ENCODE measurements at places on chromosomes 12 and 14.
A peak's percentile ranks its signal among the peaks of the same experiment; 100 is the strongest.

DNA sequence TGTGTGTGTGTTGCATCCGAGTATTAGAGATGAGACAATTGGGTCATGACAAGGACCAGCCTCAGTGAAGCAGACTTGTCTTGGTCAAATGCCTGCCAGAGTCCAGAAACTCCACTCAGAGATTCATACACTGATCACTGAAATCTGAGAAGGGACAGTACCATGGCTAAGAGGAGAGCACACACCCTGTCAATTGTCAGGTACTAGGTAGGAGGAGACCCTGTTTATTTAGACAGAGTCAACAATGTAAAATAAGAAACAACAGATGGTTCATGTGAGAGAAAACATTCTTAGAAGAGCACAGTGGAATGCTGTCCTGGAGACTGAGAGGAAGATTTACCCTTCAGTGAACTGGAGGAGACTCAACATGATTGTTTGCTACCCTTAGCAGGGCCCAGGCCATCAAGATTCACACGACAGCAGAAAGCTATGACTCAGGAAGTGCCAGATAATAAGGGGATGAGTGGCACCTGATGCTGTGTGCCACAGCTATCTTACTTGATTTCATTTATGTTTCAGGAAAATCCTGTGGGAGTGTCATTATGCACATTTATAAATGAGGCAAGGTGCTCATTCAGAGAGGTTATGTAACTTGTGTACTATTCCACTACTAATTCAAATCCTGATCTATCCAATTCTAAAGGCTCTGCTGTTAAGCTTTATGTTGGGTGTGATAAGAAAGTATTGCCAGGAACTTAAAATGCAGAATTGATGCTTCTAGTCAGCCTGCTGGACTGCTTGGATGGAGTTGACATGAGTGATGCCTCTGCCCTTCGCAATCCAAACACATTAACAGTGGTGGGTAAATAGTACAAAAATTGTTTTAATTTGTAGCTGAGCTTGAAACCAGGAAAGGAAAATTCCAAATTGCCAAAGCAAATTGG, 136.6 kb upstream of the NEDD1 start:
- peak; percentile 8 for DNase-seq

DNA sequence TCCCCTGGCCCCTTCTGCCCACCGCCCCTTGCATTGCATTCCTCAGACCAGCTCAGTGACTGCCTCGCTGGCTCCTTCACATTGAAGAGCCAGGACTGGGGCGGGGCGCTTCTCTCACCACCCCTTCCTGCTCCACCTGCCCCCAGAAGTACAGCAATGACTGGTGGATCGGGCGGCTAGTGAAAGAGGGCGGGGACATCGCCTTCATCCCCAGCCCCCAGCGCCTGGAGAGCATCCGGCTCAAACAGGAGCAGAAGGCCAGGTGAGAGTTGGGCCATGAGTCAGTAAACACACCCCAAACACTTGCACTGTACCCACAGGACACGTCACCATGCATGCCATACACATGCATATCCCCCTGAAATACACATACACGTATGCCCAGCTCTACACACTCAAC, 5.8 kb downstream of the CACNB3 start:
- no peak for DNase-seq

GRCh38 chr14:42550310-42550709, 943.6 kb downstream of the LRFN5 start:
- DNase-seq = no peak

DNA sequence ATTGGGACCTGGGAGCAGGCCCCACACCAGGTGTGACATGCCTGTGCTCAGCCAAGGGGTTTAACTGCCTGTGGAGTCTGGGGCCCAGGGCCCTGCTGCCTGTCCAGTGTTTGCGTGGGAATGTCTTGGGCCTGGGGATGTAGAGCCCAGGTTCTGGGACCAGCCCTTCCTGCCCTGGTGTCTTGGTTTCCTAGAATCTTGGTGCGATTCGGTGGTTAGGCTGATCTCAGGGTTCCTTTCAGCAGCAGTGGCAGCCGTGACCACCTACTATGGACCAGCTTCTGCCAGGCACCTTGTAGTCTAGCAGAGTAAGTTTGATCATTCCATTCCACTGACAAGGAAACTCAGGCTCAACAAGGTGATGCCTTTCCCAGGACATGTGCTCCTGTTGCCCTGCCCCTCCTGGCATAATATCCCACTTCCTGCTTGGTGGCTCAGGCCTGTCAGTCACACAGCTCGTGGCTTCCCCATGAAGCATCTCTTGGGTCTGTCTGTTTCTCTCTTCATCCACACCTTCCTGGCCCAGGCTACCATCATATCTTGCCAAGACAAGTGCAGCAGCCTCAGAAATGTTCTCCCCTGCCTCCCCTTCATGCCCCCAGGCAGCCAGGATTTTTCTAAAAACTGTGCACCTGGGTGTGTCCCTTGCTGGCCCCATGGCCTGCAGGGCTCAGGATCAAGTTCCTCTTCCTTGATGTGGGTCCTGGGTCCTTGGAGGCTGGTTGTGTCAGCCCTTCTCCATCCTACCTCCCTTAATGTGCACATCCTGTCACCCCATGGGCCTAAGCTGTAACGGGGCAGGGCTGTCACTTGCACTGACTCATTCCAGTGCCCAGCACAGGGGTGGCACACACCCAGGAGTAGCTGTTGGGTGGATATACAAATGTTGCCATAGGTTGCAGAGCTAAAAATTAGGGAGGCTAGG, 101.6 kb downstream of the SLC25A47 start:
- DNase-seq = no peak

DNA sequence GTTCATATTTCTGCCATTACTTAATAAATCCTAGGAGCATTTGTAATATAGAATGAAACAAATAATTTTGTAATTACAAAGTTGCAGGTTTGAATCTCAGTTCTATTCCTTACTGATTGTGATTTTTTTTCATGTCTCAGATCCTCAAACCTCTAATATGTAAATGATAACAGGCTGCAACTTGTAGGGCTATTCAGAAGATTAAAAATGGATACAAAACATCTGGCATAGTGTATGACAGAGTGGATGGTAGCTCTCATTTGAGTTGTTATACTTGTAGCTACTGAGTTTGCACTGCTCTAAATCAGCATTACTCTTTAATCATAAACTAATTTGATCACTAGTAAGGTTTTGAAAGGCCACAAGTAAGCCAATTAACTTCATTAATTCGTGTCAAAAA, 406.3 kb upstream of the MGAT4C start:
- no peak for DNase-seq

- no peak for DNase-seq
These were observed 8.7 kb downstream of the TMEM119 start for GRCh38 chr12:108589028-108589839.

- DNase-seq = no peak
These were observed 6.7 kb upstream of the CLEC7A start for GRCh38 chr12:10136637-10137205.

- no peak for DNase-seq
These were observed 81.9 kb upstream of the CCND2 start for GRCh38 chr12:4191642-4192041.

DNA sequence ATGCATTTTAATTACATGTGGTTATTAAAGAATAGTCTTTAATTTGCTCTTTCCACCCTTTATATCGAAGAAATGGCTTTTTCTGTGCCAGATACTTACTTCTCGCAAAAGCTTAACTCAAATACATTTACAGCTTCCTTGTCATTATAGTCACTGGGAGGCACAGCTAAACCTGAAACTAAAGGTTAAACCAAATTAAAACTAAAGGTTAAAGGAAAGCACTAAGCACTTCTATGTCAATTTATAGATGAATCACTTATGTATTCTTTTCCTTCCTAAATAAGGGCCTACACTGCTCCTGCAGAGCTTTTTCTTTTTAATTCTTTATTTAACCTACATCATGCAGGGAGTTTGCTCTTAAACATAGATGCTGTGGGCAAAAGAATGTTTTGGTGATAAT, 9.1 kb downstream of the C14orf93 start:
- DNase-seq = no peak

DNA sequence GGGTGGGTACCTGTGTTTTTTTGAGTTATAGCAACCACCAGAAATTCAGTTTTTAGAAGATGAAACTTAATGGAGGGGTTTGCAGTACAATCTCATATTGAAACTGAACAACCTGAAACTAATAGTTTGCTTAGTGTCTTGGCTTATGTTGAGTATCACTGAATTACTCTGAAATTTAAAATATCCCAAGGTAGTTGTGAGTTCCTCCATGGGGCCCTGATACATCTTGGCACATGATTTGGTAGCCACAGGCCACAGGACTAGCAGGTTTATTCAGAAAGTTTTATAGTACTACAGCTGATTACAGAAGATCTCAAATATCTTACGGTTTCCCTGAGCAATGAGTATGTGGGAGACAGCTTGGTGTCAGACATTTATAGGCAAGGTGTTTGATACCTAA, 10.4 kb downstream of the PTGES3 start:
- no peak for DNase-seq

- peak; percentile 20 for DNase-seq
These were observed 718 bp downstream of the CCDC92 start for GRCh38 chr12:123971770-123972456.

DNA sequence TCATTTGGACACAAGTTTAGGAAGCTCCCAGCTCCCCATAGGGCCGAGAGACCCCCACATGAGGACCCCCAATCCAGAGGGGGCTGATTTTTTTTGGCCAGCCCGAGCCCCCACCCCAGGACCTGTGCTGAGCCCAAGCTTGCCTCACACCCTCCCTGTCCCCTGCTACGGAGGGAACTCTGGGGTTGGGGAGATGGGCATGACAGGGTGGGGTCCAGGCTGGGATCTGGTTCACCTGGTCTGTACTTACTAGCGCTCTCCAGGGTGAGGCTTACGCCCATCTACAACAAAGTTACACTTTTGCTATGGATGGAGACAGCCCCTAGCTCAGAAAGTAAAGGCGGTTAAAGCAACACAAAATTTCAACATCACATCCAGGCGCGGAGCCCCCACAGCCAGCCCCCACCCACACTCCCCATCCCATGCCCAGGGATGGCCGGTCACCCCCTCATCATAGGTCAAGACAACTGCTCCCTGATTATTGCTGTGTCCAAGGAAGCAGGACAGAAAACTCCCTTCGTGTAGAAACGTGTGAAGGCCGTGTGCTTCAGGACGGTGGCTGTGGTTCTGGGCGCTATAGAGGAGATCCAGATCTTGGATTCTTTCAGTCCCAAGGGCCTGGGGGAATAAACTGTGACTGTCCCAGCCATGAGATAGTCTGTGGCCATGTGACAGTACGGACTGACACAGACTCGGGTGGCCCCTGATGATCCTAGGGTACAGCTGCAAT, 10.7 kb downstream of the SLC25A29 start:
- DNase-seq = no peak

GRCh38 chr12:127942981-127943380, 324.0 kb upstream of the TMEM132C start:
- no peak for DNase-seq

DNA sequence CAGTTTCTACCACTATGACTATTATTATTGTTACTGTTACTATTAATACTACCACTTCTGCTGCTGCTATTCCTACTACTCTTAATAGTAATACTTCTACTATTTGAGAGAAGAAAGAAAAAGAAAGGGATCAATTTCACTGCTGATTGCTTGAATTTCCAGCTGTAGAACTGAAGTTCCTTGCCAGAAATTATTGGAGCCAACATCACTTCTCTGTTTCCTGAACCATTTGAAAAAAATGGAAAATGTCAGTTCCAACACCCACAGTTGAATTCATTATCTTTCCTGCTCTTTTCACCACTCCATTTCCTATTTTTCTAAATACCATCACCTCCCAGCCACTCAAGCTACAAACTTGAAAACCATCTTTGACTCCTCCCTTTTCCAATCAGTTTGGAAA, 54.1 kb upstream of the PIK3C2G start:
- no peak for DNase-seq

- DNase-seq = no peak
These were observed 1758.1 kb upstream of the SEL1L start for GRCh38 chr14:83291714-83292113.

DNA sequence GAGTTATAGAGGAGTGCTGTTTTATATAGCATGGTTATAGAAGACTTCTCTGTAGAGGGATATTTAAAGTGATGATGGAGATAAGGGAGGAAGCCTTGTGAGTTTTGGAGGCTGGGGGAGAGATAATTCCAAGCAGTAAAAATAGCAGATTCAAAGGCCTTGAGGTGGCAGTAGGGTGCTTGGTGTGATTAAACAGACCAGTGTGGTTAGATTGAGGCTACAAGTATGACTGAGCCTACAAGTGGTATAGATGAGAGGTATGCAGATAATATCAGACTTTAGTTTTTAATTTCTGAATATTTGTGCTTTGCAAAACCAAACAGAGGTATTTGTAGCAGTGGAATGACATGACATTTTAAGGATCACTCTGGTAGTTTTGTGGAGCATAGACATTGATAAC, 20.3 kb downstream of the FANCM start:
- no peak for DNase-seq

DNA sequence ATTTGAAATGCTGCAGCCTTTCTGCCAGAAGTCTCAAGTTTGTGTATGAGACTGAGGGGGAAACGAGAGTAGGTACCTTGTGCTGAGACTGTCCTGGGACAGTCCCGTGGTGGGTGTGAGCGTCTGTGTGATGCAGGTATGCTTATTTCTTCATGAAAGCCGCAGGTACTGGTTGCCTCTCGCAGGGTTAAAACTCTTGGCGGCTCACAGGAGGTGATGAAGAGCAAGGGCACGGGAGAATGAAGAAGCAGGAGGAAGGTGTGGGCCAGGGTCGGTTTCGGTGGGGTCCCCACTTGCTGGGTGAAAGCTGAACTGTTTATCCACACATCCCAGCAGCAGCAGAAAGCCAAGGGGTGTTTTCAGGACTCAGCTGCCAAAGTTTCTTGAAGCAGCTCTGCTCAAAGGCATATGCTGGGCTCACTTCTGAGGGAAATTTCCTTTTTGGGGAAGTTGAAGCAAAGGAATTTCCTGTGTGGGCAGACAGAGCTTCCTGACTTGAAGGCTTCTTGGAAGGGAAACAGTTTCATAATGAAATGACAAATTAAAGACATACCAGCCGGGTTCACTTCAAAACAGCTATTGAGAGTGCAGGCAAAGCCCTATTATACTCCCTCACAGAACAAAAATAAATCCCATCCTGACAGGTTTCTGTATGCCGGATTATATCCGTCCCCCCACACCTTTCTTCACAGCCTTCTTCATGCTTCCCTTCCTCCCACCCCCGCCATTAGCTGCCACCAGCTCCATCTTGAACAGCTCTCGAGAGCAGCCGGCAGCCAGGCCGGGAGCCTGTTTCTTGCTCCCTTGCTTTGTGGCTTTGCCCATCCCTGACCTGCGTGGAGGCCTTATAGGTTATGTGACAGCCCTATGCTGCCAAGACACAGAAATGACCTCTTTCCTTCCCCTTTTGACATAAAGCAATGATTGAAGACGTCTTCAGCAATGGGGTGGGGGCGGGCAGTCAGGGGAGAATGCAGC, 116.6 kb downstream of the ETV6 start:
- DNase-seq = no peak

- no peak for DNase-seq
These were observed 13.0 kb downstream of the ZFP36L1 start for GRCh38 chr14:68779761-68780323.

- no peak for DNase-seq
These were observed 348 bp upstream of the SSTR1 start for GRCh38 chr14:38207377-38207735.

- no peak for DNase-seq
These were observed 72.2 kb downstream of the NOC4L start for GRCh38 chr12:132216354-132216987.

All from HTR-8/SVneo (cell line).